Kasumi-1 (cell line): ENCODE measurements at places on chromosomes 4 and X.

DNA sequence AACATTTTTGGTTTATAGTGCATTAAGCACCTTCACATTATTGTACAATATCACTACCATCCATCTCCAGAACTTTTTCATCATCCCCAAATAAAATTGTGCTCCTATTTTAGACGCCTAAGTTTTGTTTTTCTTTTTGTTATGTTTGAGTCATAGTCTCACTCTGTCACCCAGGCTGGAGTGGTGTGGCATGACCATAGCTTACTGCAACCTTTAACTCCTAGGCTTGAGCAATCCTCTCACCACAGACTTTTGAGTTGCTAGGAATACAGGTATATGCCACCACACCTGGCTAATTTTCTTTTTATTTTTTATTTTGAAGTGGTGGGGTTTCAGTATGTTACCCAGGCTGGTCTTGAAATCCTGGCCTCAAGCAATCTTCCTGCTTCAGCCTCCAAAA is 33.9 kb downstream of the PRSS12 start:
- no peak for DNase-seq

GRCh38 chr4:155819066-155819465 is 47.0 kb downstream of the ASIC5 start:
- no peak for DNase-seq

DNA sequence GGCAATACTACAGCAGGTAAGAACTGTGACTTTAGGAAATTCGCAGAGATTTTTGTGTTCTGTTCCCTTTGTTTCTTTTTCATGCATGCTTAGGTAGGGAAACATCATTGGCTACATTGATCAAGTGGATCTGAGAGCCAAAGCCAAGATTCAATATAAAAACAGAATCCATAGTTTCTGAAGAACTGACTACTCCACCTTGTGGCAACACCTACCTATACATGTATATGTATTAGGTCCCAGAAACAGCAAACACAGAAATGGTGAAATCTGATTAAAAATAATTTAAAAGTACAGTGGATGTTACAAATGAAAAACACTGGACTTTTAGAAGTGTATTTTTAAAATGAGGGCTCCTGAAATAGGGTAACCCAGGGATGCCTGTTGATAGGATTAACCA is 322.6 kb upstream of the MAOA start:
- DNase-seq = no peak

- peak; percentile 61 for DNase-seq
Observed at GRCh38 chrX:125205133-125205917, 114.3 kb upstream of the TEX13C start.

- DNase-seq = no peak
Observed at GRCh38 chr4:185311113-185311888, 84.4 kb downstream of the LRP2BP start.

- no peak for DNase-seq
Observed at GRCh38 chr4:102639598-102639997, 121.2 kb downstream of the MANBA start.

GRCh38 chr4:7719354-7720174 is 220.1 kb downstream of the AFAP1 start:
- peak; percentile 28 for DNase-seq

GRCh38 chr4:154560824-154561231 is 2.0 kb upstream of the FGB start:
- DNase-seq = no peak

DNA sequence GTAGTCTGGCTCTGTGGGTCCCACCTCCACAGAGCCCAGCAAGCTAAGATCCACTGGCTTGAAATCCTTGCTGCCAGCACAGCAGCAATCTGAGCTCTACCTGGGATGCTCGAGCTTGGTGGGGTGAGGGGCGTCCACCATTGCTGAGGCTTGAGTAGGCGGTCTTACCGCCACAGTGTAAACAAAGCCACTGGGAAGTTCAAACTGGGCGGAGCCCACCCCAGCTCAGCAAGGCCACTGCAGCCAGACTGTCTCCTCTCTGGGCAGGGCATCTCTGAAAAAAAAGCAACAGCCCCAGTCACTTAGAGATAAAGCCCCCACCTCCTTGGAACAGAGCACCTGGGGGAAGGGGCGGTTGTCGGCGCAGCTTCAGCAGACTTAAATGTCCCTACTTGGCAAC is 243.2 kb upstream of the POF1B start:
- no peak for DNase-seq

DNA sequence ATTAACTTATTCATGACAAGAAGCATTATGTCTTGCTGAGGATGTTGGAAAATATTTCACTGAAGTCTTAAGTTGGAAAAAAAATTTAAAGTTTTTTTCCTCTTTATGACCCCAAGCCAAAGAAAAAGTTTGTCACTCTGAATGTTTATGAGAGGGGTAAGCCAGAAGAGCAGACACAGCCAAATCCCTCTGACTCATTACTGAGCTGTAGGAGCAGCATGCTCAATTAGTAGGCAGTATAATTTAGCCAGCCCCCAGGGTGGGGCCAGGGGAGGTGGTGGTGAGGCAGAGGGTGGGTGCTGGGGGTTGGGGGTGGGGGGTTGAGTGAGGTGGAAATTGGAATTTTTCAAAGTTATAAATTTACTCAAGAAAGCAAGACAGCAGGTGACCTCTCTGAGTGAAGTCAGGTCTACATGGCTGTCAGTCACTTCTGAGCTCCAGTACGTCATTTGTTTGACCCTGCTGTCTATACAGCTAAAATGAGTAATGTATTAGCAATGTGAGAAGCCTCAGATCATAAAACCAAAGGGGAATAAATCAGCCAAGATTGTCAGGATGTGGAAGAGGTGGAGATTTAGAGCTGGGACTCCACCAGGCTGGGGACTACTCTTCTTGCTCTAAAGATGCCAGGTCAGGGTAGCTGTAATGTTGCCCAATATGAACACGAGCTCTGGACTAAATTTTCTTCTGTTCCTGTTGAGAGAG is 98.8 kb upstream of the NDP start:
- no peak for DNase-seq

- no peak for DNase-seq
Observed at GRCh38 chr4:104677116-104677515, 182.4 kb upstream of the CXXC4 start.

- DNase-seq = peak; percentile 62
Observed at GRCh38 chr4:80017125-80017854, 55.7 kb downstream of the ANTXR2 start.

GRCh38 chr4:156865451-156865850 is 106.1 kb downstream of the PDGFC start:
- DNase-seq = peak; percentile 27

DNA sequence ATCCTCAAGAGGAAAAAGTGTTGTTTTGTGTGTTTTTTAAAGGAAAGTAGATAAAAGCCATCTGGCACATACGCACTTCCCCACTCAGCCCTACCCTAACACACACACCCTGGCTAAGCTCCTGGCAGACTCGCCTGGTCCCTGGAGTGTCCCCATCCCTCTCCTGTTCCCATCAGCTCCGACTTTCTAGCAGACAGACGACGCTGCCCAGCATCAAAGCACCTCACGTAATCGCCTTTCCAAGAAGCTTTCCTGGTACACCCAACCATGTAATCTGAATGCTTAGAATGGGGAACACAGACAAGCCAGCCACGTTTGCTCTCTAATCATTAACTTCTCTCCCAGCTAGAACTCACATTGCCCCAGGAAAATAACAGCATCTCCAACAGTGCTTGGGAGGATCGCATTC is 116.2 kb downstream of the AFAP1 start:
- DNase-seq = no peak

- DNase-seq = peak; percentile 18
Observed at GRCh38 chr4:48187813-48188212, 53.8 kb upstream of the TXK start.

DNA sequence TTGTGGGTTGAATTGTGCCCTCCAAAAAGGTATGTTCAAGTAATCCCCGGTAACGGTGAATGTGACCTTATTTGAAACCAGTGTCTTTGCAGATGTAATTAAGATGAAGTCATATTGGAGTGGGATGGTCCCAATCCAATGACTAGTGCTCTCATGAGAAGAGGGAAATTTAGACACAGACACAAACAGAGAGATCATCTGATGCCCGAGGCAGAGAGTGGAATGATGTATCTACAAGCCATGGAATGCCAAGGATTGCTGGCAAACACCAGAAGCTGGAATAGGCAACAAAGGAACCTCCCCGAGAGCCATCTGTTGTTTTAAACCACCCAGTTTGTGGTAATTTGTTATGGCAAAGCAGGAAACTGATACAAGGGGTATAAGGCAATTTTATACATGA is 35.1 kb downstream of the RPS6KA3 start:
- no peak for DNase-seq

- peak; percentile 8 for DNase-seq
Observed at GRCh38 chrX:135112096-135112729, 8.1 kb downstream of the ETDB start.

- DNase-seq = peak; percentile 36
Observed at GRCh38 chr4:89254847-89255246, 52.8 kb downstream of the GPRIN3 start.

GRCh38 chr4:35963974-35964515 is 280.3 kb downstream of the ARAP2 start:
- DNase-seq = no peak

GRCh38 chr4:56259655-56260054 is 127.6 kb downstream of the AASDH start:
- no peak for DNase-seq

GRCh38 chr4:93467484-93468155 is 360.9 kb upstream of the ATOH1 start:
- DNase-seq = no peak

DNA sequence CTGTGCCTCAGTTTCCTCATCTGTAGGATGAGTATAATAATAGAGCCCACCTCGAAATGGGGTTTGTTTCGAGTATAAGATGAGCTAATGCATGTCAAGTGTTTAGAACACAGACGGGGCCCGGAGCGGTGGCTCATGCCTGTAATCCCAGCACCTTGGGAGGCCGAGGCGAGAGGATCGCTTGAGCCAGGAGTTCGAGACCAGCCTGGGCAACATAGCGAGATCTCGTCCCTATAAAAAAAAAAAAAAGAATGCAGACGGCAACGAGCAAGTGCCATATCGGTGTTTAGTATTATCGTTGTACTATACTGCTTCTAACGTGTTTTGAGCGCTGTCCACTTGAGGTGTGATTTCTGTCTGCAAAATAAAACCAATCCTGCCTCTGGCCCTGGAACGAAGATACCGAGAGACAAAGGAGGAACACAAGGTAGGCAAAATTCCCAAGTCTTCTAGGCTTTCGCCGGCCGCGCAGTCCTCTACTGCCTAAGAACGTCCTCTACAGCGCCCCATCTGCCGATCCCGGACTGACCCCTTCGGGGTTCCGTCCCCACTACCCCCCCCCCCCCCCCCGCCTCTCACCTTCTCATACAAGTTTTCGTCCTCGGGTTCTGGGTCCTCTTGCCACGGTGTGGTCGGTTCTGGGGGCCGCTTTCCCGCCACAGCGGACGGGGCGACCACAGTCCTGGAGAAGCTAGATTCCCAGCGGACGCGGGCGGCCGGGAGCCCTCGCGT is 442 bp downstream of the NDUFB11 start:
- DNase-seq = peak; percentile 7

DNA sequence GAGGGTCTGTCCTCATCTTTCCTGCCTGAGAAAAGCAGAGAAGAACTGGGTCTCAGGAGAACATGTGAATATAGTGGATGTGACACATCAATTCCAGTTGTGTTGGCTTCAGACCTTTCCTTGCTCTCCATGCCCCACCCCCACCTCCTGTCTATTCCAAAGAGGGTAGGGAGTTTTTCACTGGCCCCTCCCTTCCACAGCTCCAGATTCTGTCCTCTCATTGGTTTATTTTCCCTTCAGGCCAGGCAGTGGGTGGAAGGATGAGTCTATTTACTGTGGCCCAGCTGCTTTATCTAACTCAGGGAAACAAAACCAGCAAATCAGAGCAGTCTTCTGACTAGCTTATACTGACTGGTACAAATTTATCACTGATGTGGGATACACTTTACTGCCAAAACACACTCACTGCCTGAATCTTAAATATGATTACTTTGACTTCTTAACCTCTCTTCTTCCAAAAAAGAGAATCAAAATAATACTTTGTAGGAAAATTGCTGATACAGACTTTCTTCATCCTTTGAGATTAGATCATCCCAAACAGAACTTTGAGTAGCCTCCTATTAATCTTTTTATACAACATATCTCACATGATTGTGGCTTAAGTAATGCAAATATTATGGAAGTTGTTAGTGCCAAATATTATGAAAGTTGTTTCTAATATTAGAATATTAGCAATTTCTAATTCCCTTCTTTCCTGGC is 221.2 kb downstream of the MID1 start:
- no peak for DNase-seq

DNA sequence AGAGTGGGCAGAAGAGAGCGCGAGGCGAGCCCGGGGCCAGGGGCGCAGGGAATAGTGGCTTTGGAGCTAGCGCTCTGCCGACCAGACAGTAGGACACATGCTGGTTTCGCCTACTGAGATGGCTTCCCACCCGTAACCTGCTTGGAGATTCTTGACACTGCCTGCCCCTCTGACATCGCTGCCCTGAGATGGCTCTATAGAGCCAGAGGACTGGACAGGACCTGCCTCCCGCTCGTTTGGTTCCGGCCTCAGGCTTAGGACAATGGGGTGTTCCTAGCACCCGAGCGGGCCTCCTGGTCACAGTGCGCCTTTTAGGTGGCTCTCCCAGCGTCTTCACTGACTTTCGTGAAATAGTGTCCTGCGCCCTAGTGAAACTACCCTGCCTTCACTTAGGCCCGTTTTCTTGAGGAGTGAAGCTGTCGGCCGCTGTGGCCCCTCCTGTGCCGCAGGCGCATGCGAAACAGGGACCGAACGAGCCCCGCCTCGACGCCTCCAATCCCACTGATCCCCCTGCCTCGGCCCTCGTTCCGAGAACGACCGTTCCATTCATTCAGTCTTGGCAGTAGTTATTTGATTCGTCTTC is 608 bp downstream of the TAF1 start:
- DNase-seq = peak; percentile 5

DNA sequence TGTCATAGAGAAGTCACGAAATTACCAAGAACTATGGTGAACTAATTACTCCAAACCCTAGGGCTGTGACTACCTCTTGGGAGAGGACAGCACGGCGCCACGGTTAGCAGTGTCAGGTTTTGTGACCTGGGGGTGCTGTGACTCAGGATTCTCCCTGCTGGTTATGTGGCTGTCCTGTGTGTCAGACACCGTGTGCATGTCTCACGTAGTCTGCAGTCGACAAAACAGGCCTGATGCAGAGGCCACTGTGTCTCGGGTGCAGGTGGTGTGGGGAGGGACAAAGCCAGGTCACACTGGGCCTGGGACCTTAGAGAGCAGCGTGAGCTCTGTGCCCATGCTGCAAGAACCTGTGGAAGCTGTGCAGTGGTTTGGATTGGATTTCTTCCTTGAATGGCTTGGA is 34.1 kb downstream of the TNIP2 start:
- DNase-seq = no peak

DNA sequence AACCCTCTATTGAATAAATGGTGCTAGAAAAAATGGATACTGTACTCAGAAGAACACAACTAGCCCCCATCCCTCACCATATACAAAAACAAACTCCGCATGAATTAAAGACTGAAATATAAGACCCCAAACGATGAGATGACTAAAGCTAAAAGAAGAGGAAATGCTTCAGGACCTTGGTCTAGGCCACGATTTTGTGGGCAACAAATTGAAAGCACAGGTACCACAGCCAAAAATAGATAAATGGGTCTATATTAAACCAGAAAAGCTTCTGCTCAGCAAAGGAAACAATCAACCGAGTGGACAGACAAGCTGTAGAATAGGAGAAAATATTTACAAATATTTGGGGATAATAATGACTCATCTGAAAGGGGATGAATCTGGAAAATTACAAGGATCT is 86.4 kb upstream of the DHRSX start:
- no peak for DNase-seq

GRCh38 chrX:17039826-17040225 is 93.4 kb downstream of the REPS2 start:
- DNase-seq = no peak
